ENCODE measurements at places on chromosomes 11 and 22.

- DNase-seq: peak; percentile 2
Observed at GRCh38 chr11:62461740-62462507, 43.1 kb downstream of the SCGB1A1 start.

DNA sequence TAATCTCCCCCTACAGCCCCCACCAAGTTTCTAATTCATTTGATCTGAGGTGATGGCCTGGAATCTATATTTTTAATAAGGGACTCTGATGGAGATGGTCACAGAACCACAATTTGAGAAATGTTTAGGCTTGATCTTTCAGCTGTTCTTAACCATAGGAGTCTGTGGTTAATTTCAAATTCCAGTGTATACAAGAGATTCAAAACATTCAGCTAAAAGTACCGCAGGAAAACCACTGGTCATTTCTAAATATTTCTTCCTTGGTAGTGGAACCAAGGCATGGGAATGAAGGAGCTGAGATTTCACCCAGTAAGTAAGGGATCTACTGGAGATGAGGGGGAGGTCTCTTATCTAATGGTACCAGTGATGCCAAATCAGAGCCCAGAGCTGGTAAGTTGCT lies 18.3 kb upstream of the GALNT18 start:
- no peak for DNase-seq

DNA sequence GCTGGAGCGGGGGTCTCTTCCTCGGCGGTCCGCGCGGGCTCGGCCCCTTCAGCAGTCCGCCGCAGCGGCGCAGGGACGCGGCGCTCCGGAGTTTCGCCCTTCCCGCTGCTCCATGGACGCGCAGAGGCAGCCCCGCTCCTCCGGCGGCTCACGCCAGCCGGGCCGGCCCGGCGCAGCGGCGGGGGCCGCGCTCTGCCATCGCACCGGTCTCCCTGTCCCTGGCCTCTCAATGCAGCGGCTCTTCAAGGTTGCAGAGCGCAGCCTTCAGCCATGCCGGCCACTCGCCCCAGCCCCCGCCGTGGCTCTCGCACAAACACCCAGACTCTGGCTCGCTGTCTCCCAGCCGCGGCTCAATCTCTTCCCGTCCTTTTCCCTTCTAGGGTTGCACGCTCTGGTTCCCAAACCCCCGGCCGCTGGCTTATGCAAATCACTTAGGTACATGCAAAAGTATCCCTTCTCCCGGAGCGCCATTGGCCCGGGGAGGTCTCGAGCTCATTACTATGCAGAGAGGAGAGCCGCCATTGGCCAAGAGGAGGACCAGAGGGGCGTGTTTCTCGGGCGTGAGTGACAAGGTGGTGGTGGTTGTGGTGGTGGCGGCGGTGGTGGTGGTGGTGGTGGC lies at the start of gene LGR4:
TSS of gene LGR4 (minus strand) at position 393 of the 619 bp plus-strand sequence. CDS start 488 bp downstream, outside the sequence.
- peak; percentile 96 for DNase-seq

DNA sequence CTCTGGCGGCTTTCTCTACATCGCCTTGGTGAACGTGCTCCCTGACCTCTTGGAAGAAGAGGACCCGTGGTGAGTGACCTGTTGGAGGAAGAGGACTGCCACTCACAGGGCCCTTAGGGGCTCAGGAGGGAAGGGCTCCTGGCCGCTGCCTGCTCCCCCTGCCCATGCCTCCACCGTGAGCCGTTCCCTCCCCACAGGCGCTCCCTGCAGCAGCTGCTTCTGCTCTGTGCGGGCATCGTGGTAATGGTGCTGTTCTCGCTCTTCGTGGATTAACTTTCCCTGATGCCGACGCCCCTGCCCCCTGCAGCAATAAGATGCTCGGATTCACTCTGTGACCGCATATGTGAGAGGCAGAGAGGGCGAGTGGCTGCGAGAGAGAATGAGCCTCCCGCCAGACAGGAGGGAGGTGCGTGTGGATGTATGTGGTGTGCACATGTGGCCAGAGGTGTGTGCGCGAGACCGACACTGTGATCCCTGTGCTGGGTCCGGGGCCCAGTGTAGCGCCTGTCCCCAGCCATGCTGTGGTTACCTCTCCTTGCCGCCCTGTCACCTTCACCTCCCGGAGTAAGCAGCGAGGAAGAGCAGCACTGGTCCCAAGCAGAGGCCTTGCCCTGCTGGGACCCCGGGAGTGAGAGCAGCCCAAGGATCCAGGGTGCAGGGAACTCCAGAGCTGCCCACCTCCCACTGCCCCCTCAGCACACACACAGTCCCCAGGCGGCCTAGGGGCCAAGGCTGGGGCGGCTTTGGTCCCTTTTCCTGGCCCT lies 6.9 kb downstream of the SLC39A13 start:
- DNase-seq: no peak

DNA sequence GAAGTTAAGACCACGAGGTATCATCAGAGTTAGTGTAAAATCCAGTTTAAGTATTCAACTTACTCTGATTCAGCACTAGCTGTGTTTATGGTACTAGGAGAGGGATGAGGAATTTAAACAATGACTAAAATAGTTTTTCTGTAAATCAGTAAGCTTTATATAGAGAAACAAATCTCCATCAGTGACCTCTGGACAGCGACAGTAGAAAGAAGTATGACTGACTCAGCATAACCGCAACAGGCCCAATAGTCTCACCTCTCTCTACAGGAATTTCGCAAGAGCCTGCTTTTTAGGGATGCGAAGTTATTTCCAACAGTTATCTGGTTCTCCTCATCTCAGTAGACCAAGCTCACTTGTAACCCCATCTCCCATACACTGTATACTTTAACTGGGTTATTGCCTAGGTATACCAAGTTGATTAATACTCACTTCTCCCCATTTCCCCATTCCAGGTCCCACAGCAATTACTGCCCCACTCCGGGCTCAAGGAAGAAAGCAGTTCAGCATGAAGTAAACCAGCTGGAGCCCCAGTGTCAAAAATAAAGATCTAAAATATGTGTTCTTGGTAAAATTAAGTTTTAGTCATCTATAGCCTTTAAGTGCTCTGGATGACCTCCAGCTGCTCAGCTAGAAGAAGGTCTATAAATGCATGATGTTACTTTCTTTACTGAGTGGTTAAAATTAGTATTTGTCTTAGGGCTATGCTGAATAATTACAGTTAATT lies 770.6 kb upstream of the CCDC90B start:
- no peak for DNase-seq

DNA sequence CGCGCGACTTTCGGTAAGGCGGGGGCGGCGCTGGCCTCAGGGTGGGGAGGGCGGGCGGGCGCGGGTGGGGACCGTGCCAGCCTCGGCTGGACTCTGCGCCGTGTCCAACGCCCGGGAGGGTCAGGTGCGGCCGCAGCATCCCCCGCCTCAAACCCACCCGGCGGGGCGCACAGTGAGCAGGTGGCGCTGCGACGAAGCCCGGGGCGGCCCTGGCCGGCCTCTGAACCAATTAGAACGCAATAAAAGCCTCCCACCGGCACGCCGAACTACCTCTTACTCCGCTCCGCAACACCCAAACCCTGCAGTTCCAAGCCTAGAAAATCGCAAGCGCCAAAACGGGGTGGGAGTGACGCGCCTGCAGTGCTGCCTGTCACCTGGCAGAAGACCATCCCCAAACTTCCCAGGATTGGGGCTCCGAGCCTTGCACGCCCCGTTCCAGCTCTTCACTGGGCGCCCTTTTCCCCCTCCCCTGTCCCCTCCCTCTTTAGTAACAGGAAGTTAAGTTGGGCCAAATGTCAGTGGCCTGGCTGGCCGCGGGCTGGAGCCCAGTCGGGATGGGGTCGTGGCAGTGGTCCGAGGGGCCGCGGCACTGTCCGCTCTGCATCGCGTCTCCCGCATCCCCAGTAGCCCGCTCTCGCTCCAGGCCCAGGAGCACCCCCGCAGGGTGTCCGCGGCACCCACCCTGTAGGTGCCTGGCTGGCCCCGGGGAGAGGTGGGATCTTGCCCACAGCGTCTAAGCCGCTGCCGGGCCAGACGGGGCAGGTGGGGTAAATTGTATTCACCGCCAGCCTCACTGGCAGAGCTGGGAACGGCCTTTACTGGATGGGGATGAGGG lies 541 bp downstream of the MICAL2 start:
- DNase-seq: peak; percentile 34

DNA sequence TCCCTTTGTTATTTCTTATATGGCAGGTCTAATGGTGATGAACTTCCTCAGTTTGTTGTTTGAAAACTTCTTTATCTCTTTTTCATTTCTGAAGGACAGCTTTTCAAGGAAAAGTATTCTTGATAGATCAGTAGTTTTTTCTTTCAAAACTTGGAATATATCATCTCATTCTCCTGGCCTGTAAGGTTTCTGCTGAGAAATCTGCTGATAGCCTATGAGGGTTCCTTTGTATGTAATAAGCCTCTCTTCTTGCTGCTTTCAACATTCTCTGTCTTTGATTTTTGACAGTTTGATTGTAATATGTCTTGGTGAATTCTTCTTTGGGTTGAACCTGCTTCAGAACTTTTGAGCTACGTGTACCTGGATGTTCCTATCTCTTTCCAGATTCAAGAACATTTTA lies 46.0 kb downstream of the PIWIL4 start:
- DNase-seq: no peak

- no peak for DNase-seq
Observed at GRCh38 chr11:19281041-19281440, 40.3 kb upstream of the E2F8 start.

DNA sequence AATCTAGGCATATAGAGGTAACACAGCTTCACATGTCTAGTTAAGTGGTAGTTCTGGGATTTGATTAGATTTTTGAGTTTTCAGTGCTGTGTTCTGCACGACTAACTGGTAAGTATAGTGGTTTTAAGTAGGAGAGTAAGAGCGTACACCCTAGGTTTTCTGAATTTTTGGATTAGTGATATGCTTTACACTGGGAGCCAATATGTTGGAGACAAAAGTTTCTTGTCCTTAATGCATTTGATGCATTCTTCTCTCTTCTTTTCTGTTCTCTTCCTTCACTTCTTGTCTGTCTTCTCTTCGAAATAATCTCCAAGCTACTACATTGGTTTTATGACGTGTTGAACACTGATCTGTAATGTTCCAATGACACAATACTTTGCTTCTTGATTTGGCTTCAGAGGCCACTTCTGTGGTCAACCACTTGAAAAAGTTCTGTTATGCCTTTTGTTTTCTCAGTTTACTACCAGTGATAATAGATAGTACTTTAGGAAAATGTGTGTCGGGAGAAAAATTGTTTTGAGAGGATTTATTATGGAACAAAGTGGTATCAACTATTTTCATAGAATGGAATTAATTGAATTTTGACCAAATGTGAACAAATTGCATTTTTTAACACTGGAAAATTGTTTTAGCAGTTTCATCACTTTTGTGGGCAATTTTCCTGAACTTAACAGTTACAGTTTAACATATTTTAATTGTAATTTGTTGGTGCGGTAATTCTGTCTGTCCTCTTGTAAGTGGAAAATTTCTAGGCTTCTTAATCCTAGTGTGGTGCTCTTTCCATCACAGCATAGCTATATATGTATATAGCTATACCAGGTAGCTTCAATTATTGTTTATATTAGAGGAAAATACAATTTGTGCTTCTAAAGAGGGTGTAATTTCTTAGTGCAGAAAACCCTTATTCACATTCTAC lies 2.6 kb downstream of the PDE3B start:
- no peak for DNase-seq

- no peak for DNase-seq
Observed at GRCh38 chr11:68711114-68711513, 26.8 kb downstream of the GAL start.

GRCh38 chr11:12103411-12104225 lies 6.8 kb upstream of the MICAL2 start:
- no peak for DNase-seq

DNA sequence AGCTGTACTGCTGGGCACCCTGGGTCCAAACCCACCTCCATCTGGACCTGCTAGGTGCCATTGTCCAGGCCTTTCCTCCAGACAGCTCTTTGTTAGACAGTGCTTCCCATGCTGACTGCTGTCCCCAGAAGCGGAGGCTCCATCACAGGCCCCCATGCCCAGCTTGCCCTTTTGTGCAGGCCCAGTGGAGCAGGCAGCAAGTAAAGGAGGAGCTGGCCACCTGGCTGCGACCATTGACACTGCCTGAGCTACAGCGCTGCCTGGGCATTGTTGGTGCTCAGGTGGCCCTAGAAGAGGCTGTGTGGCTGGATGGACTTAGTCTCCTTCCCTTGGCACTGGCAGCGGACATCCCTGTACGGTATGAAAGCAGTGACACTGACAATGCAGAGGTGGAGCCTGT lies 1.5 kb downstream of the DNHD1 start:
- DNase-seq: no peak

DNA sequence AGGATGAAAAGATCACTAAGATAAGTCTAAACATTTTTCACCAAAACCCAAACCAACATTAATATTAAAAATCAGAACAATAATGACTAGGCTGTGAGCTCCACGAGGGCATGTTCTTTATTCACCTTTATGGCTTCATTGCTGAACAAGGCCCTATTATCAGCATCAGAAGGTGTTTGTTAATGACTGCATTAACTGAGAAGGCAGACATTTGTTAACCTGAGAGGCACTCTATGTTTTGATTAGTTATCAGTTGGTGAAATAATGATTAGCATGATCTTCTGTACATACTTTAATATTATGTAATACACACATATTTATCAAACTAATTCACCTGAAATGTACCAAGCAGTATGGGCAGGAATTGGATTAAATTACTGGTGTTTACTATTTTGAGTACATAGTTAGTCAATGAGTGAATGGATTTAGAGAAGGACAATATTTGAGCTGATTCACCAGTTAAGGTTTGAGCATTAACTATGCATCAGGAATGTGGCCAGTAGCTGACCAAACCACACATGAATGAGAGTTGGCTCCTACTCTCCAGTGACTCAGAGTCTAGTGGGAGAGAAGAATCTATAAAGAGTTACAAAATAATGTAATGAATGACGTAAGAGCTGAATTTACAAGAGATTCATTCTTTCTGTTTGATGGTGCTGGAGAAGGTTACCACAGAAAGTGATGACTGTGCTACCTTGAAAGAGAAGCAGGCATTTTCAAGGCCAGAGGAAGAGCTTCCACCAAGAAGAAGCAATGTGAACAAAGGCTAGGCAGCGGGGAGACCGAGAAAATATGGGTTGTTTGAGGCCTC lies 6.7 kb downstream of the IL18 start:
- peak; percentile 99 for DNase-seq

GRCh38 chr11:102683277-102683676 lies 22.3 kb downstream of the MMP27 start:
- no peak for DNase-seq

Data from choroid plexus epithelial cell (primary cell).